Left lobe of liver (tissue), 2 donors: ENCODE measurements at places on chromosomes 13 and 19. TPM values are rescaled to one million over a fixed set of nuclear protein-coding genes. Genes with fewer than 3 reads are reported as not detected.

Gene KLF5
- total RNA-seq, result 0.73 TPM

Gene SPPL2B
- 45.0 TPM for total RNA-seq

Gene PSG7
- total RNA-seq, result not detected

Gene C5AR1
- total RNA-seq, result 6.2 TPM

GRCh38 chr13:30157616-30157993 is 149.7 kb downstream of the KATNAL1 start:
- DNase-seq, result no peak

DNA sequence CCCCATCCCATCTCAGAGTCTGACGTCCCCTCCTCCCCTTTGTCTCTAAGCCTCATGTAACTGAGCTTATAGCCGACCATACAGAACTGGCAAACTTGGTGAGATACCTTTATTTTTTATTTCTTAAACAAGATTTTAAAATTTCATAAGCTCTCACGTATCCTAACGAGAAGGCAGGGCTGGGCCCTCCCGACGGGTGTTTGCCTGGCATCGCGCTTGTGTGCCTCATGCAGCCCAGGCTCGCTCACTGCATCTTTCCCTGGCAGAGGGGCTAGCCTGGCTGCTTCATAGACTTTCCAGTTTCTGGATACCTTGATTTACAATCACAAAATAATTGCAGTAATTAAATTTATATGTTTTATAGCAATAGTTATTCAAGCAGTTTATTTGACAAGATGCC is 69.0 kb downstream of the GGACT start:
- no peak for DNase-seq

GRCh38 chr19:9431475-9431874 is 3.9 kb downstream of the ZNF266 start:
- no peak for DNase-seq

DNA sequence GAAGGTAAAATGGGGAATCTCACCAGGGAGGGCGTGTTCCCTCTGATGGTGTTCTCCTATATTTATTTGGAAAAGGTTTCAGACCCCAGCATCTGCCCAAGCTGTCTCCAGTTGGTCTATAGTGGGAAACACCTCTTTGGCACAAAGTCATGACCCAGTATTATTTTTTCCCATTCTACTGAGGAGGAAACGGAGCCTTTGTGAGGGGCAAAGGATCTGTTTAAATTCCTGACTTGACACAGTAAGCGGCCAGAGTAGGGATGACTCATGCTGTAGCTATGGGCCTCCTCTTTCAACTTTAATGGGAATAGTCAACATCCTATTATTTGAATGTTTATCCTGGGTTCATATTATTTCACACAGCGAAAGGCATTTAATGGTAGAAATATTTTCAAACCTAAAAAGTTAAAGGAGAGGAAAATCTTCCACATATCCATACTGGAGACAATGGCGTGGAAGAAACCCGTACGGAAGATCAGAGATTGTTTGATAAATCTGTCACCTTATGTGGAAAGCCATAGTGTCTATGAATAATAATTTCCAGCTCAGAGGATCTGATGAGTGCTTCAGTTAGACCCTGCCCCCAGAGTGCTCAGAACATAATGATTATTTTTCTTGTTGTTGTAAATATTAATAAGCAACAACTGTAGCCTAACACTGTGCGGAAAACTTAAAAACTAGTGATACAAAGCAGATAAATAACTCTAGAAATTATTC is 126.0 kb downstream of the FOXO1 start:
- no peak for DNase-seq

DNA sequence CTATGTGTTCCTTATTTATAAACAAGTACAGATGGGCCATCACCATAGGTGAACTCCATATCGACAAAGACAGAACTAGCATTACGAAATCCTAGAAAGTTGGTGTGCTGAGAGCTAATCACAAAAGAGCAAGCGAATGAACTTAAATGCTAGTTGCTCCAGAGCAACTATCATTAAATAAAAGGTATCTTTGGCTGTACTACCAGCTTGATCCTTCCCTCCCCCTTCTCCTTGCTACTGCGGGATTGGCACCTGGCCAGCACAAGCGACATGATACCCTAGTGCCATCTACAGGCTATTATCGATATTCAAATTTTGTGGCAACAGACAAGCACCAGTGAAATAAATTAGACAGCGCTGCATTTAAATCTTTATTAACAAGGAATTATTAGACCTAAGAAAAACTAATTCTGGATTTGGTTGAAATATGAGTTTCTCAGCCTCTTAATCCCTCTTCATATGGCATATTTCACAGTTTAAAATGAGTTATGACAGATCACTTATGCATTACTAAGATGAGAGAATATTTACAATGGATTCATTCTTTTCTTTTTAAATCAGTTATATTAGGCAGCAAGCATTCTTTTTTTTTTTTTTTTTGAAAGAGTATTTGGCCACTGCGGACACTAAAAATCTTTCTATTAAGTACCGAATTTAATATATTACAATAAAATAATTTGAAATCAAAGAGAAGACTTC is 5.8 kb downstream of the PCDH9 start:
- peak; percentile 76 for DNase-seq

- no peak for DNase-seq
Measured at GRCh38 chr19:49497047-49497788, 984 bp downstream of the RPS11 start.

GRCh38 chr13:36417331-36417730 is 15.0 kb upstream of the CCNA1 start:
- DNase-seq, result no peak

- no peak for DNase-seq
Measured at GRCh38 chr19:18418029-18418482, 1.1 kb upstream of the SSBP4 start.

GRCh38 chr19:45103508-45104319 is 10.7 kb downstream of the PPP1R37 start:
- DNase-seq, result no peak

GRCh38 chr13:28623782-28624706 is 34.9 kb upstream of the POMP start:
- DNase-seq, result no peak

DNA sequence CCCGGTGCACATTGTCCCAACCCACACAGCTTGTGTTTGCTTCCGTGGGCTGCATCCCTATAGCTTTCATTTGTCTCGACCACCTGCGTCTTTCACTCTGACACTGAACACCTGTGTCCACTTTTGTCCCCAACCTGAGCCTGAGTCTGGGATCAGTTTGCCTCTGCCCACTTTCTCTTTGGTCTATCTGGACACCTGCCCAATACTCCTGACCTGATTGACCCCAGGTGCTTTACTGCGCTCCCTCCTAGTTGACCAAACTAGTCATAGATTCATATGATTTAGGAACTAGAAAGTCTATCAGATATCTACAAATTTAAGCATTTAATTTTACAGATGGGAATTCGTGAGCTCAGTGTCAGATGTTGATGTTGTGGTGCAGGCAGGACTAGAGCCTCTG is 209.9 kb downstream of the DCT start:
- no peak for DNase-seq

DNA sequence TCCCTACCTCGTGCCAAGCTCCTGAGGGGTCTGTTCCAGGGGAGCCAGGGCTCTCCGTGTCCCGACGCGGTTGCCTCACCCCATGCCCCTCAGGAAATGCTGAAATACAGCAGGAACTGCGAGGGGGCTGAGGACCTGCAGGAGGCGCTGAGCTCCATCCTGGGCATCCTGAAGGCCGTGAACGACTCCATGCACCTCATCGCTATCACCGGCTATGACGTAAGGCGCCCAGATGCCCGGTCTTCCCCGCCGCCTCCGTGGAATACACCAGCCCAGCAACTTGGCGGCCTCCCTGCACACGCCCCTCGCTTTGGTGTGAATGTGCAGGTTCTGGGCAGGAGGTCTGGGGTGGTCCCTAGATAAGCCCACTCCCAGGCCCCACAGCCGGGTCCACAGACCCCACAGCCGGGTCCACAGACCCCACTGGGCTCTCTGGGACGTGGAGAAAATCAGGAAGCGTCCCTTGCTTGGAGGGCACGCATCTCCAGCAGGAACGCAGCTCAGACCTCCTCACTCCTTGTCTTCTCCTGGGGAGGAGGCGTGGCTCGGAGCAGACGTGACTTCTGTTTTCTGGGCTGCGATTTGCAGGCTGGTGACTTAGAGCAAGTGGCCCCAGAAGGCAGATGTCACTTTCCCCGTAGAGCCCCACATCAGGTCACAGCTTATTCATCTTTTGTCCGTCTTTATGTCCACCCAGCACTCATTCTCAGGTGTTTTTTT is 19.4 kb upstream of the F7 start:
- DNase-seq, result no peak
